RPMI8226 (cell line): ENCODE measurements at places on chromosomes 6 and 20.

- no peak for DNase-seq
These were observed 12.6 kb downstream of the PGM3 start for GRCh38 chr6:83180426-83180950.

DNA sequence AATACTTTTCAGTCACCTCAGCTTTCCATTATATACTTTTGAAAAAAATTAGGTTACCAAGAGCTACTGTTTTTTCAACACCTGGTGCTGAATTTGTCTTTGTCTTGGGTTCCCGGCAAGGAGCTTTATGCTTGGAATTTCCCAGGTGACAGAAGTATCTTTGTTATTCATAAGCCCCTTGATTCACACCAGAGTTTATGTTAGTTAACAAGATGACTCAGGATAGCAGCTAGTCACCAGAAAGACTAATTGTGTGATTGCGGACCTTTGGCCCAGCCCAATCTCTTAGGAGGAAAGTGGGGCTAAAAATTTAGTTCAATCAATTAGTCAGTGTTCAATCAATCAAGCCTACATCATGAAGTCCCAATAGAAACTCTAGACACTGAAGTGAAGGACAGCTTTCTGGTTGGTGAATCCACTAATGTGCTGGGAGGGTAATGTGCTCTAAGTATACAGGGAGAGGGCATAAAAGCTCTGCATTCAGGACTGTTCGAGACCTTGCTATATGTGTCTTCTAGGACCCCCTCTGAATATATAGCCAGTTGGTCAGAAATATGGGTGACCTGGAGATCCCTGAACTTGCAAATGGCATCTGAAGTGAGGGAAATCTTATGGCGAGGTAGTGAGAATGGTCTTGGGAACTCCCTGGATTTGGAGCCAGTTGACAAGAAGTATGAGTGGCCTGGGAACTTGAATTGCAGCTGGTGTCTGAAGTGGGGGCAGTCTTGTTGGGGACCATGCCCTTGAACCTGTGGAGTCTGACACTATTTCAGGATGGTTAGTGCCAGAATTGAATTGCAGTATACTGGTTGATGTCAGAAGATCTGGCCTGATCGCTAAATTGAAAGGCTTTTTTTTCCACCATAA lies 16.2 kb downstream of the TMEM30A start:
- DNase-seq = no peak

DNA sequence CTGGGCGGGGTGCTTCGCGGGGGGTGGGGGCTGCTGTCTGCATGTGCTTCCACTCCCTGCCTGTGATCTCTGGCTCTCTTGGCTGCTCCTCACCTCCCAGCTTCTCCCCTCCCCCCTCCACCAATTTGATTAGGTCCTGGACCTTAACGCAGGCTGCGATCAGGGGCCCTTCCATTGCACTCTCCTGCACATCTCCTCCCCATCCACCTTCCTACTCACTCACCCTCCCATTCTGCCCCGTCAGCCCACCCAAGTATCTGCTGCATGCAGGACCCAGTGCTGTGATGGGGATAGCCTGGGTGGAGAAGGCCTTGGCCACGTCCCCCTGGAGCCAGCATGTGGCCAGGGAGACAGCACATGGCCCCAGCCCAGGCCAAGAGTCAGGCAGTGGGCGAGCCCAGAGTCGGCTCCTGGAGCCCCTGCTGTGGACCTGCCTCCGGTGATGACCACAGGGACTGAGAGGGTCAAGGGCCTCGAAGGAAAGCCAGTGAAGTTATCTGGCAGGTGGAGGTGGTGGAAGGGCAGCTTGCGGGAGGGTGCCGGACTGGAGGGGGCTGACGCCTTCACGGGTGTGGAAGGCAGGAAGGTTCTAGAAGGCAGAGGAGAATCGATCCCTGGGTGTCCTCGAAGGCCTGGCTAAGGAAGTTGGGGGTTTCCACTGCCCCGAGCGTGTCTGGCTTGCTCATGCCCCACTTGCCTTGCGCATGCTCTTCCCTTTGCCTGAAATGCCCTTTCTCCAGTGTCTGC lies 40.7 kb downstream of the SRC start:
- no peak for DNase-seq

GRCh38 chr20:63587256-63587655 lies 13.2 kb upstream of the HELZ2 start:
- DNase-seq = no peak

GRCh38 chr20:59351157-59352040 lies 51.0 kb downstream of the EDN3 start:
- DNase-seq = no peak

DNA sequence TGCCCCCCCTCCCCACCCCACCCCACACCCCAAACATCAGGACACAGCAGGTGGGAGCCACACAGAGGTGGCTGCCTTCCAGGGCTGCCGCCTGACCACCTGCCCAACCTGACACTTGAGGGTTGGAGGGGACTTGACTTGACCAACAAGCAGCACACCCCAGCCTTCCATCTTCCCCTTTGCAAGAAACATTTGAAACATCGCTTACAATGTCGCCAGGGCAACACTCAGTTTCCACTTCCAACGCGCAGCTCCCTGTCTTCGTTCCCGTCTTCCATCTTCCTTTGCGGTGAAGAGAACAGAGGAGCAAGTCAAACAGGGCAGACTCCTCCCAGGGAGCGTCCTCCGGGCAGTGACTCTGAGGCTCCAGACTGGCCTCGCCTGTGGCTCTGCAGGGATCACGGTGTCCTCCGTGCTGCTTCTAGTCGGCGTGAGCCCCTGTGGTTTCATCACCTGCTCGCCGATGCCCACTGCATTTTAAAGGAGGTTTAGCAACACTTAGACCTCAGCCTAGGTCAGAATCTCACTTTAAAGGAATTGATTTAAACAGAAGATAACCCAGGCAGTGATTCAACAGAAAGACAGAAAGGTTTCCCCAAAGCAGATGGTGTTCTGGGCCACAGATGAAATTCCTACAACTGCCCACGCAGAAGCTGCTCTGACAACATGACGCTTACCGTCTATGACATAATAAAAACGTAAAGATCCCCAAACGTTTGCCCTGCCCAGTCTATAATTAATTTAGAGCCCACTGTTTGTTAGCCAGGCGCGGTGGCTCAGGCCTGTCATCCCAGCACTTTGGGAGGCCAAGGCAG lies 130.8 kb downstream of the TAF4 start:
- no peak for DNase-seq

DNA sequence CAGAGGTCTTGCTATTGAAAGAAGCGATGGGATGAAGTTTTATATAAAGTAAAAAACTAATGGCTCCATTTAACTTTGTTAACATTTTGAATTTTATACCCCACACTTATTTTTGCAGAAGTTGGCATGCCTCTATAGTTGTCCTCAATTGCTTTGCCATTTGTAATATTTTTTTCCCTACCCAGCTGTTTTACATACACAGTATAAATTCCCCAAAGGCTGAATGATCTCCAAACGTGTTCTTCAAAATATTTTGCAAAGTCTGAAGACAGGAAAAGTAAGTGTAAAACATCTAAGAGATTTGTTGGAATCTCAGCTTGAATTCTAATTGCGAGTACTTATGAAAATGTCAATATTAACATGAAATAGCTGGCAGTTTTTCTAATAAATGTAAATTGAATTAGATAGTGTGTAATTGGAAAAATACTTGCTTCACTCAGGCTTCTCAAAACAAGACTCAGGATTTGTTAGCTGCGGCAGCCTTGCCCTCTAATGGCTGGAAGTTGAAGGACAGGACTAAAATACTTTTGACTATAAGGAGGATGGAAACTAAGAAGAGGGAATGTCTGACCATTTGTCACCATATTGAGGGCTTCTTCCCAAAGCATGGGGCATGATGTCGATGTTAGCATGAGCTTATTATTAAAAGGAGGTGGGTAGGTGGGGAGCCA lies 226.8 kb downstream of the UST start:
- peak; percentile 27 for DNase-seq

DNA sequence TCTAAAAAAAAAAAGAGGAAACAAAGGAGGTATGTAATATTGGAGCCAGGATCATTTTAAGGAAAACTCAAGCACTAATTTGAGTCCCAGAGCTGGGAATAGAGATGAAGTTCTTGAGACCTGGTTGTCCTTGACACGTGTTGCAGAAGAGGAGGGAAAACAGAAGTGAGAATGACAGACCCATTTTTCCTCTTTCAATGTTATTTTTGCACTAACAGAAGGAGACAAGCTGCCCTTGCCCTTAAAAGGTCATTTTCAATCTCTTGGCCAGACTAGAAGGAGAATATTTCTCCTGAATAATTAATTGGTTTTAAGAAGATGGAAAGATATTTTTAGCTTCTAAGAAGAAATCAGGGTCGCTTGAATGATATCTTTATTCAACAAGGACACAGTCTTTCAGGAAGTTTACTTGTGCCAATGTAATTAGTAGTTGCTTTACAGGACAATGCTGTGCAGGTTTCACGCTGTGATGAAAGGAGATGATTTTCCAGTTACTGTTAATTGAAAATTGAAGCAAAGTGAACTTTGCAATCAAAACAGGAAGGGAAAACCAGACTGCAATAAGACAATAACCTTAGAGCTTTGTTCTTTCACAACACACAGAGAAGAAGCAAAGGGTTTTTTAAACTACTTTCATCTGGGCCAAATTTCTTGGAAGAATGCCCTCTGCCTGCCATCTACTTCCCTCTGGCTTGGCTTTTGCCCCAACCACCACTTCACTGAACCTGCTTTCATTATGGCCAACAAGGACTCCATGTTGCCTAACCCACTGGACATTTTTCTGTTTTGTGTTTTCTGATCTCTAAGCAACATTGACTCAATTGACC lies 107.8 kb upstream of the SHLD1 start:
- peak; percentile 56 for DNase-seq

- no peak for DNase-seq
These were observed 118.5 kb downstream of the PCSK2 start for GRCh38 chr20:17345321-17345720.

DNA sequence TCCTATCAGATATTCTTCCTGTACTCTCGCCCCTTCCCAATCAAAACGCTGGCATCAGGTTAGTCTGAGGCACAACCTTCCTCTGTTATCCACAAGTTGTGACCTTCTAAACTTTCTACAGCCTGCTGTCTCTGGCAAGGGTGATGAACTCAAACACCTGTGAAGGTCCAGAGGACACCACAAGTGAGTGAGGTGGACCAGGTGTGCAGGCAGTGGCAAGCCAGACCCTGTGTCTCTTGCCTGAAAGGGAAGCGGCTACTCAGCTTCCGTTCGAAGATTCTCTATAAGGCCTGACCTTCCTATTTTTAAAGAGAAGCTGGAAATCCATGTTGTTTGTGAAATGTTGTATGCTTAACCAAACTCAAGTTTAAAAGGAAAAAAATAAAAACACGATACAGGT lies 36.8 kb downstream of the GCM1 start:
- DNase-seq = peak; percentile 56

DNA sequence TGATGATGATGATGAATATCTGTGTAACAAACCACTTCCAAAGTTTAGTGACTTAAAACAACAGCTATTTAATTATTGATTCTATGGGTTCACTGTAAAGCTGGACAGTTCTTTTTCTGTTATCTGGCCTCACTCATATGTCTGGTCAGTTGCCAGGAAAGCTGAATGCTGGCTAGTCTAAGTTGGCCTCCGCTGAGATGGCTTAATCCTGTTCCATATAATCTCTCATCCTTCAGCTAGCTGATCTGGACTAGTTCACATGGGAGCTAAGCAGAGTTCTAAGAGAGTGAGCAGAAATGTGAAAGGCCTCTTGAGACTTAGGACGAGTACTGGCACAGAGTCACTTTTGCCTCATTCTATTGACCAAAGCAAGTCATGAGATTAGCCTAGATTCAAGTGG lies 334.7 kb upstream of the FLRT3 start:
- DNase-seq = no peak

GRCh38 chr6:139984317-139984716 lies 609.9 kb upstream of the CITED2 start:
- DNase-seq = no peak

GRCh38 chr6:1043458-1043836 lies 268.5 kb upstream of the FOXQ1 start:
- no peak for DNase-seq

GRCh38 chr6:18302561-18303439 lies 38.5 kb upstream of the DEK start:
- DNase-seq = no peak

- no peak for DNase-seq
These were observed 6.5 kb downstream of the MBOAT1 start for GRCh38 chr6:20205722-20206161.

- no peak for DNase-seq
These were observed 7.7 kb upstream of the TMEM181 start for GRCh38 chr6:158552055-158552795.

GRCh38 chr6:20110478-20110877 lies 101.8 kb downstream of the MBOAT1 start:
- no peak for DNase-seq

DNA sequence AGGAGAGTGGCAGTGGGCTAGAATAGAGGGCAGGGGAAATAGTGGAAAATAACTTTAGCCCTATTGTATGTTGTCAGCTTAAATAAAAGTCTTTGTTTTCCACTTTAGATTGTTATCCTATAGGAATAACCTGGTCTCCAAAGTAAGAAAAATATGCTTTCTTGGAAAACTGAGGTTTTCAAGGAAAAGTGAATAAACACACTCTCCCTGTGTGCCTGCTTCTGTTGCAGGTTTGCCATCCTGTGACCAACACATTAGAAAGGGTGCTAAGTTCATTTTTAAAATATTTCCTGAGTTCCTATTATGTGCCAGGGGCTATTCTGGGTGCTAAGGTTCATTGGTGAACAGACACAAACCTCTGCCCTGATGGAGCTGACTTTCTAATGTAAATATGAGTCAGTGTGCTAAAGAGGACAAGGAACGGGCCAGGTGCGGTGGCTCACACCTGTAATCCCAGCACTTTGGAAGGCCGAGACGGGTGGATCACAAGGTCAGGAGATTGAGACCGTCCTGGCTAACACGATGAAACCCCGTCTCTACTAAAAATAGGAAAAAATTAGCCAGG lies 23.5 kb downstream of the BICRAL start:
- no peak for DNase-seq

DNA sequence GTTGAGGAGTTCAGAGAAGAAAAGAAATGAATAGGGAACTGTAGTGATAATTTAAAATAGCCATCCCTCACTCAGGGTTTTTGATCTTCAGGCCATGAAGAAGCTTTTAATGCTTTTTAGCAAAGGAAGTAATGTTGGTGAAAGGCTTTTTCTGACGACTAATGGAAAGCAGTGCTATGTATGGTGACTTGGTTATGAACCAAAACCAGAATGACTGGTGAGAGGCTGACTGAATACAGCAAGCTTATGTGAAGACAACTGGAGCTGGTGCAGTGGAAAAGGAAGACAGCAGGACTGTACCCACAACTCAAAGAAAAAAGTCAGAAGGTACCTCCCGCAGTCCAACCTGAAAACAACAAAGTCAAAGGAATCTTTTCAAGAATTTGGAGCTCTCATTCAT lies 118.8 kb downstream of the PRDM1 start:
- no peak for DNase-seq
